Renal cortex interstitium (tissue), 15 donors: ENCODE measurements at places on chromosomes 16 and 17.

DNA sequence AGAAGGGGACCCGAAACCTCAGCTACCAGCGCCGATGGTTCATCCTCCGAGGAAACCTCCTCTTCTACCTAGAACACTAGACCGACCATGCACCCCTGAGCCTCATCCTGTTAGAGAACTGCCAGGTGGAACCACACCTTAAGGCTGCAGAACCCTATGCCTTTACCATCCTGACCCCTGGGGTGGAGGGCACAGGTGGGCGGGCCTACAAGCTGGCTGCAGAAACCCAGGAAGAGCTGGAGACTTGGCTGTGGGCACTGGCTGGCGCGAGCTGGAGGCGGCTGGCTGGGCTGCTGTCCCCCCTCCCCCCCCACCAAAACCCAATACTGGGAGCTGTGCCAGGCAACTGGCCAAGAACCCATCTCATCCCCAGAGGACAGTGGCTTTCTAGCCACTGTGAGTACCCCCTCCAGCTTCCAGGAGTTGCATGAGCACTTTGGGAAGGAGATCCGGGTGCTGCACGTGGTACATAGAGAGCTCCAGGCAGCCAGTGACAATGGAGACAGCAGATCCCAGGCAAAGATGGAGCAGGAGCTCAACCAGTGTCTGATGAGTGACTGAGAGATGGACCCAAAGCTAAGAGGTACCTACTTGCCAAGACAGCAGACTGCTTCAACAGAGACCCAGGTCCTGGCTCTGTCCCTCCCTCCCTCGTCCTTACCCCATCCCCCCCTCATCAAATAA, 1.4 kb upstream of the CD2BP2 start:
- no peak for DNase-seq

DNA sequence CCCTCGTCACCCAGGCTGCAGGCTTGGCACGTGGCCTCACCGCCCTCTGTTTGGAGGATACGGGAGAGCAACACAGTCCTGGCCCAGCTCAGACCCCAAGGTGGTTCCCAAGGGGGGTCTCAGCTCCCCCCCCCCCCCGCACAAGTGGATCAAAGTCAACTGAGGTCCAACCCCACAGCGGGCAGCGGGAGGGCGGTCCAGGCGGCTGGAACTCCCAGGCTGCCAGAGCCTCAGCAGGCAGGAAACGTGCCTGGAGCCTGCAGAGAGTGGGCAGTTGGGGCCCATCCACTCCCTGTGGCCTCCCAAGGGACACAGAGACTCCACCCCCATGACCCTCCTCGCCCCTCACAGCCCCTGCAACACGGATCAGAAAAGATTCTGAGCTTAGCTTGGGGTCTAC, 36.7 kb downstream of the PIEZO1 start:
- no peak for DNase-seq

- DNase-seq: no peak
These were observed 16.8 kb upstream of the ZNF287 start for GRCh38 chr17:16585796-16586195.

GRCh38 chr16:35252356-35252936, 1793.0 kb downstream of the TP53TG3F start:
- DNase-seq: no peak

- DNase-seq: no peak
These were observed 30.8 kb upstream of the ABCA5 start for GRCh38 chr17:69357701-69358100.

DNA sequence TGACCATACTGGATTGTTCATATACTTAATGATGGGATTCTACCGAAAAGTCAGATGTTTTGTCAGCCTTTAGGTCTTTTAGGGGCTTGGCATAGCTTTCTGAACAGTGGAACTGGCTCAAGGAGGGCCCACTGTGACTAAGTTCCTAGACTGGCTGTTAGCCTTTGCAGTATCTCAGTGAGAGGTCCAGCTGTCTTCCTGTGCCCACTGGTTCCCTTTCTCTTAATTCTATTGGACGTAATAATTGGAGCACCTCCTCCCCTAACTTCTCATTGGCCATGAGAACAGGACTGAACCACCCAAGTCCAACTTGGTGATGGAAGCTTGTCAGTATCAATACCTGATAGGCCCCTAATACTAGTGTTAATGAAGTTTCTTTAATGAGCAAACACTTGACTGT, 13.5 kb downstream of the KPNA2 start:
- no peak for DNase-seq

- no peak for DNase-seq
These were observed 15.0 kb upstream of the SALL1 start for GRCh38 chr16:51166091-51166490.

DNA sequence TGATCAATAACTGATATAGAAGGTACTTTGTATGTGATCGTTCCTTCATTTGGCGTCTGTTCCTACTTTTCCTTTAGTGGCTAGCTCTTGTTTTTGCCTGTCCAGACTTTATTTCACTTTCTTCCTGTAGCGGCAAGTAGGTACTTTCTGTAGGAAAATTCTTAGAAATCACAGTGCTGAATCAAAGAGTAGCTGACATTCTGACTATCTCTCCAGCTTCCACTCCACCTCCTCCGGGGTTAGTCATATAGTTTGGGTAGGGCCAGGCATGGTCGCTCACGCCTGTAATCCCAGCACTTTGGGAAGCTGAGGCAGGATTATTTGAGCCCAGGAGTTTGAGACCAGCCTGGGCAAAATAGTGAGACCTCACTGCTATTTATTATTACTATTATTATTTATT, 29.9 kb upstream of the PAFAH1B1 start:
- DNase-seq: no peak
